Esophagus squamous epithelium (tissue), 5 donors: ENCODE measurements at places on chromosomes 11 and 22.

- DNase-seq, result no peak
Observed at GRCh38 chr11:78825591-78826020, 250.9 kb upstream of the NARS2 start.

- DNase-seq, result no peak
Observed at GRCh38 chr22:26050079-26050478, 119.2 kb upstream of the SEZ6L start.

DNA sequence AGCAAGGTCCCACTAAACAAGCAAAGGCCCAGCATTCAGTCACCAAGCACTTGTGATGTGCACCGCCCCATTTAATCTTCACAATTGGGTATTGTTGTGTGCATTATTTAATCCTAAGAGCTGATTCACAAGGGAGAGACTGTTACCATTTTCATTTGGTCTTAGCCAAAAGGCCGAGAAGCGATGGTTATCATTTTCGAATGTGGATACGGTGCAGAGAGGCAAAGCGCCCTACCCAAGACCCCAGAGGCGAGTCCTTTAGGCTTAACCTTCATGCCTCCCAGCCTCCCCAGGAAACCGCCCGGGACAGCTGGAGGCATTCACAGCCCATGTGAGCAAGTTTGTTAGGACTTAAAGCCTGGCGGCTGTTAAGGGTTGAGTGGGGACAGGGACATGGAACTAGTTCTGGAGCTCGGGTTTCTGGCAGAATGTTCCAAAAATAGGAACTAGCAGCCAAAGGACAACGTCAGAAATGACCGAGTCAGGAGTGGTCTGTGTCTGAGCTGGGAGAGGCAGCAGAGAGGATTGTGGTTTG is 13.0 kb upstream of the UPK3A start:
- no peak for DNase-seq

- no peak for DNase-seq
Observed at GRCh38 chr11:65516135-65516968, 8.5 kb upstream of the SCYL1 start.

GRCh38 chr11:133905677-133906156 is 51.1 kb downstream of the IGSF9B start:
- no peak for DNase-seq

- no peak for DNase-seq
Observed at GRCh38 chr11:65410936-65411680, 11.5 kb upstream of the NEAT1 start.

GRCh38 chr11:113137713-113138529 is 176.5 kb upstream of the TTC12 start:
- no peak for DNase-seq

- DNase-seq, result no peak
Observed at GRCh38 chr22:20514658-20515406, 7.4 kb downstream of the MED15 start.

DNA sequence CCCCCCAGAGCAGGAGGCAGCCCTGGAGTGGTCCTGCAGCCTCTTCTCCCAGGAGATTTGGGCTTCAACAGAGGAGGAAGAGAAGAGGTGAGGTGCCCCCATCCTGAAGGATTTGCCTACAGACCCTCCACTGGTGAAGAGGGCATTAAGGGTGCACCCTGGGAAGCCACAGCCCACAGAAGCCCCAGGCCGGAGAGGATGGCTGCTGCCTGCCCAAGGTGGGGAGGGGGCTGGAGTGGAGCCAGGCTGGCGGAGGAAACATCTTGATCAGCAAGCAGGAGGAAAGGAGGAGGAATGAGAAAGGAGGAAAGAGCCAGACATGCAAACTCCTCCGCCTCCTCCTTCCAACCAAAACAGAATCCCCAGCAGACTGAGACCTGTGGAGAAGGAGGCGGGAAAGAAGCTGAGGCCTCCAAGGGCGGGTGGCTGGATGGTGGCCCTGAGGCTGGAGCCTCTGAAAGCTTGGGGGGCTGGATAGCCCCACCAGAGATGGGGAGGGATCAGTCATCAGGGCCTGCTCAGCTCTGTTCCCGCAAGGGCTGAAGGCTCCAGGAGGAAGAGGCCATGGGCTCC is 31.3 kb downstream of the ARRB1 start:
- DNase-seq, result no peak

- no peak for DNase-seq
Observed at GRCh38 chr22:36461665-36462649, 19.5 kb downstream of the TXN2 start.

DNA sequence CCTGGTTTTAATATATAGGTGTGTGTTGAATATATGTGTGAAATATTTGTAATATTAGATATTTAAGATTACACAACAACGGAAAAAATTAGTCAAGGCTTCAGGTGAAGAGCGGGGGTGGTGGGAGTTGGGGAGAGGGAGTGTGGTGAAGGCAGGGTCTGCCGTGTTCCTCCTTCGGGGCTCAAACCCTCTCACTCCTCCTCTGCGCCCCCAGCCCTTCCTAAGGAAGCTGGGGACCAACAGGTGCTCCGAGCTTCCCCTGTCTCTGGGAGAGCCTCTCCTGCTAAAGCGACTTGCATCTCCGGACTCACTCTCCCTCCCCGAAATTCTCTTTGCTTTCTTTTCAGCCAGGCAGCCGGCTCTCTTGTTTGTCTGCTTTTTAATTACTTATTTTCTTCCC is 960 bp upstream of the CADM1 start:
- DNase-seq, result no peak

- no peak for DNase-seq
Observed at GRCh38 chr11:61106296-61106695, 4.0 kb downstream of the CD5 start.

DNA sequence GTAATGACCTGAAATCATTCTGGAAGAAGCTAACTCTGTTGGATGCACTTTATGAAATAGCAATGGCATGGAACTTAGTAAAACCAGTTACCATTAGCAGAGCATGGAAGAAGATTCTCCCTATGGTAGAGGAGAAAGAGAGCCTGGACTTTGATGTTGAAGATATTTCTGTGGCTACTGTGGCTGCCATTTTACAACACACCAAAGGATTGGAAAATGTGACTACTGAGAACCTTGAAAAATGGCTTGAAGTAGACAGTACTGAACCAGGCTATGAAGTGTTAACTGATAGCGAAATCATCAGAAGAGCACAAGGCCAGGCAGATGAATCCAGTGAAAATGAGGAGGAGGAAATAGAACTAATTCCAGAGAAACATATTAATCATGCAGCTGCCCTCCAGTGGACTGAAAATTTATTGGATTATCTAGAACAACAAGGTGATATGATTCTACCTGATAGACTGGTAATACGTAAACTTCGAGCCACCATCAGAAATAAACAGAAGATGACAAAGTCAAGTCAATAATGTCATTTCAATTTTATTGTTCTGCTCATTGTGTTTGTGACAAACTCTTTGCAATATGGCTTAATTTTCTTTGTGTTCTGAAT is 2.0 kb downstream of the JRKL start:
- no peak for DNase-seq

DNA sequence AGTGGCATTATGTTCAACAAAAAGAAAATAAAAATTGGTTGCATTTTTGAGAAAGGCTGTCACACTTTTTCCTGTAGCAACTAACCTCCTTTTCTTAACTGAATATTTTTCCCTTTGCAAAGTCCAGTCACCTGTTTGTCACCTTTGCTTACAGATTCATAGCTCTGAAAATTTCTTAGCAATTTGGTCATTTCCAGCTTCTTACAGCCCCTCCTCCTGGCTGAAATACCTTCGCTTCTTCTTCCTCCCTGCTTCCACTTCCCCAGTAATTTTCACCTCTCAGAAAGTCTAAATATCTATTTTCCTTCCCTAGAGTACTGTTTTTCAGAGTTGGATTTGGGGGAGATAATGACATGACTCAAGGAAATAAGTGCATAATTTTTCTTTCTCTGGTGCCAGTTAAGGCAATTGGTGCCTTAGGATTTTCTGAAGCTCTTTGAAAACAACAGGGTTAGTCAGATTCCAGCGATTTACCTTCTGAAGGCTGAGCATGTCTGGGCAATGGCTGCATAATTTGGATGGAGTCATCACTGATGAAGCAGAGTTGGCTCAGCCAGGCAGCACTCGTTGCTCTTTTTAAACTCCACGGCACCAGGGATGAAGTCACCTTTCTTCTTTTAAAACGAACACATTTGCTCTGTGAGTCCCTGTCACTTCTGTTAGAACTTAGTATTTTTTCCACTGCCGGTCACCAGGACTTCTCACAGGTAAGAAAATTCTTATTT is 62.1 kb upstream of the AMOTL1 start:
- no peak for DNase-seq

GRCh38 chr22:24582056-24582814 is 10.6 kb downstream of the LRRC75B start:
- no peak for DNase-seq

DNA sequence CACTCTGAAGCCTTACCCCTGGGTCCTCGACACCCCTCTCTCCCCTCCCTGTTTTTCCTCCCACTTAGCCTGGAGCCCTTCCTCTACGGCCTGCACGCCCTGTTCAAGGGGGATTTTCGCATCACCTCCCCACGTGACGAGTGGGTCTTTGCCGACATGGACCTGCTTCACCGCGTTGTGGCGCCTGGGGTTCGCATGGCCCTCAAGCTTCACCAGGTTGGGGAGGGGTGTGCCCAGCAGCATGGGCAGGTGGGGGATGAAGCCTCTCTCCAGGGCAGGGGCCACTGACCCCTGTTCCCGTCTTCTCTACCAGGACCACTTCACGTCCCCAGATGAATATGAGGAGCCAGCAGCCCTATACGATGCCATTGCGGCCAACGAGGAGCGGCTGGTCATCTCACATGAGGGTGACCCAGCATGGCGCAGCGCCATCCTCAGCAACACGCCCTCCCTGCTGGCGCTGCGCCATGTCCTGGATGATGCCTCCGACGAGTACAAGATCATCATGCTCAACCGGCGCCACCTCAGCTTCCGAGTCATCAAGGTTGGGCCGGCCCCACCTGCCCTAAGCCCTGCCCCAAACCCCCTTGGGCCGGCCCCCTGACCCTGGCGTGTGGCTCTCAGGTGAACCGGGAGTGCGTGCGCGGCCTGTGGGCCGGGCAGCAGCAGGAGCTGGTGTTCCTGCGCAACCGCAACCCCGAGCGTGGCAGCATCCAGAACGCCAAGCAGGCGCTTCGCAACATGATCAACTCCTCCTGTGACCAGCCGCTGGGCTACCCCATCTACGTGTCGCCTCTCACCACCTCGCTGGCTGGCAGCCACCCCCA is 2.8 kb upstream of the SIPA1 start:
- DNase-seq, result no peak

DNA sequence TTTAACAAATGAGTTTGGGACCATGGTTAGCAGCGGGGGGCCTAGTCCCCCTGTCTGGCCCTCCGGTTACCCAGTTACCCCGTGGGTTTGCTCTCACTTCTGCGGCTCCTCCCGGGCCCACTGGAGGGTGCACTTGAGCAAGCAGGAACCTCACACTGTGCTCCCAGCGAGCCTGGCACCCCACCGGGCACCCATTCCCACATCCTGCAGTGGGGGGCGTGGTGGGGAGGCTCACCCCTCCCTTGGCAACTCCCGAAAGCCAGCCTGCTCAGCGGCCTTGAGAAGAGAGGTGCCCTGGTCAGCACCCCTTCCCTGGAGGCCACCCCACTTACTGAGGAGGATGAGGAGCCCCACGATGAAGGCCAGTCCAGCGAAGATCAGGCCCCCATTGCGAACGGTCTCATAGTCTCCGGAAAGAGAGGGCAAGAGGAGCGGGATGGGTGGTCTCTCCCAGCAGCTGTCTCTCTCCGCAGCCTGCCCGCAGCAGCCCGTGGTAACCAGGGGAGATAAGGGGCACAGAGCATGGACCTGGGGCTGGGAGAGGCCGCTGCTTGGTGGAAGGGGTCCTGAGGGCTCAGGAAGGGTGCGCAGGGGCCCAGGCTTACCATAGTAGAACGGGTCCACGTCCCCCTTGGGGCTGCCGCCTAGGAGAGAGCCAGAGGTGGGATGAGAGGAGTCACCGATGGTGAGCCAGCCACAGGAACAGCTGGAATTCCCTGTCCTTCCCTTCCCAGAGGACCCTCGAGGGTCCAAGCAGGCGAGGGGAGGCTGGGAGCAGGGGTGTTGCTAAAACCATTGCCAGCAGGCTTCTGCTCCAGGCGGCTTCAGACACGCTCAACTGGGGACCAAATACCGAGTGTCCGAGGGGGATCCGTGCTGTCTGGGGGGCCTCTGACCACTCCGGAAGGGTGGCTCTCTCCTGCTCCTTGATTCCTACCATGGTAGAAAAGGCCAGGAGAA is 2.2 kb downstream of the FXYD2 start:
- no peak for DNase-seq
